ENCODE measurements at places on chromosomes 7 and 10.

- DNase-seq = no peak
Measured at GRCh38 chr7:155523168-155523675, 23.1 kb downstream of the CNPY1 start.

- no peak for DNase-seq
Measured at GRCh38 chr10:32326680-32327363, 20.1 kb downstream of the EPC1 start.

GRCh38 chr7:12004581-12004980, 172.6 kb upstream of the THSD7A start:
- no peak for DNase-seq

- DNase-seq = no peak
Measured at GRCh38 chr7:155509359-155509724, 37.0 kb downstream of the CNPY1 start.

Data from HuH-7.5 (cell line).